CD4-positive, alpha-beta T cell treated with Interleukin-4 for 1 hour (primary cell): ENCODE measurements at places on chromosomes 6 and 20.

GRCh38 chr6:161487694-161488093, 213.8 kb upstream of the AGPAT4 start:
- no peak for DNase-seq

- DNase-seq, result no peak
Measured at GRCh38 chr6:144500892-144501291, 215.8 kb downstream of the UTRN start.

DNA sequence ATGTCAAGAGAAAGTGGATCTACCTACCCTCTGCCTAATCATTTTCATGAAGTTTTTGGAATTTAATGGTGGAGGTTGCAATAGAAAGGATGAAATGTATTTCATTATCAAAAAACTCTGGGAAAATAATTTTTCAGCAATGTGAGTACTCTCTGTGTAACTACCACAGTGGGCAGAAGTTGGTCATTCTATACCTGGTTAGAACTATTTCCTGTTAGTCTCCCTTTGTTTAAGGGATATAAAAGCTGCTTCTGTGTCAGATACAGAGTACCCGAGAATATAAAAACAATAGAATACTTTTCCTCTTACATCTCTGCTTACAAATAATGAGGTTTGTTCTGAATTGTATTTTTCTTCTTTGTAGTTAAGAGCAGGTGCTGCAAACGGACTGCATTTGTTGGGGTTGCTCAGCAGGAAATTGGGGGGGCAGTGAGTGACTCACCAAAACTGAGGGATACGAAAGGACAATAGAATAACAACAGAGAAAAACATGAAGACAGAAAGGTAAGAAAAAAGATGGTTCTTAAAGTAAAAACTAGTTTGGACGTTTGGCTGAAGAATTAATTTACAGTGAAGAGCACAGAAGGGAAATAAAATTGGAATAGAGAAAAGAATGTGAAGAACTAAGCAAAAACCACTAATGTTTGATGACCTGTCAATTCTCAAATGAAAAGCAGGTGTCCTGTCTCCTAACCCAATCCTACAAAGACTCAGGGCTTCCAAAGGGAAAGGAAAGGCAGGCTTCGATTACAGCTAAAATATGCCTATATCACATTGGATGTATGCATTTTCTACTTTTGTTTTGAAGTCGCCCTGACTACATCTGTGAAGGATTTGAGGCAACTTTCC, 703.1 kb downstream of the RFPL4B start:
- DNase-seq, result no peak

DNA sequence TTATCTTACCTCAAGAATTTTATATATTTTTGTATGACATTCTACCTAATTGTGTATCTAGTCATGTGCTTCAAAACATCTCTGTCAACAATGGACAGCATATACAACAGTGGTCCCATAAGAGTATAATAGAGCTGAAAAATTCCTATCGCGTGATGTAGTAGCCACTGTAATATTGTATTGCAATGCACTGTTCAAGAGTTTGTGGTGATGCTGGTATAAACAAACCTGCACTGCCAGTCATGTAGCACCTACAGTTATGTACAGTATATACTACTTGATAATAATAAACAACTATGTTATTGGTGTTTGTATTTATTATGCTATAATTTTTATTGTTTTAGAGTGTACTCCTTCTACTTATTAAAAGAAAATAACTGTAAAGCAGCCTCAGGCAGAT, 672.7 kb downstream of the CD109 start:
- DNase-seq, result no peak

DNA sequence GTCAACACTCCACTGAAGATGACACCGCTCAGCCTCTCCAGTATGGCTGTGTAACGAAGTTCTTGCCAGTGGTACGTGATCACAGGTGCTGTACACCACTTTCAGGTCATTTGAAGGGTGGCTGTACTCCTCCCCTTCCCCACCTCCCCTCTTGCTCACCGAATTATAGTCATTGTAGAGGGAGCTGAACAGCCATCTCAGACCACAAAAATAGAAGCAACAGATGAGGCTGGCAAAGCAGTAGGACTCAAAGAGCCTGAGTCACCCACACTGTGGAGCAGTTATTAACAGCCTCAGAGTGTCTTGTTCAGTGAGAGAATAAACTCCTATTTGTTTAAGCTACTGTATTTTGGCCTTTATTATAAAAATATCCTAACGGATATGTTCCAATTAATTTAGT, 192.5 kb upstream of the MCHR2 start:
- DNase-seq, result no peak

DNA sequence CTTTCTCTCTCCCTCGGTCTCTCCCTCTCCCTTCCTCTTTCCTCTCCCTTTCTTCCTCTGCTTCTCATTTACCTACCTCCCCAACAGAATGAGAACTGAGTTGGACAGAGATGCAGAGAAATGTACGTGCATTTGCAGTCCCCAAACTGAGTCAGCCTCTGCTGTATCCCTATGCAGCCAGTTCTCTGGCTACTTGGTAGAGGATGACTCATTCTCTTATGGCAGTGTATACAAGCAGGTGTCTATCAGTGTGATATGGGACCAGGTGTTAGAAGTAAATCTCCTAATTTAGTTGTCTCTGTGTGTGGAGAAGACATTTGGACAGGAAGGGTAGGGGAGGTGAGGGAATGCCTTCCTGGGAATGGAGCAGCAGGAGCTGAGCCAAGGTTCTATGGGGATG, 470.8 kb downstream of the CD109 start:
- no peak for DNase-seq

GRCh38 chr20:17743677-17744076, 43.9 kb downstream of the BANF2 start:
- DNase-seq, result no peak

DNA sequence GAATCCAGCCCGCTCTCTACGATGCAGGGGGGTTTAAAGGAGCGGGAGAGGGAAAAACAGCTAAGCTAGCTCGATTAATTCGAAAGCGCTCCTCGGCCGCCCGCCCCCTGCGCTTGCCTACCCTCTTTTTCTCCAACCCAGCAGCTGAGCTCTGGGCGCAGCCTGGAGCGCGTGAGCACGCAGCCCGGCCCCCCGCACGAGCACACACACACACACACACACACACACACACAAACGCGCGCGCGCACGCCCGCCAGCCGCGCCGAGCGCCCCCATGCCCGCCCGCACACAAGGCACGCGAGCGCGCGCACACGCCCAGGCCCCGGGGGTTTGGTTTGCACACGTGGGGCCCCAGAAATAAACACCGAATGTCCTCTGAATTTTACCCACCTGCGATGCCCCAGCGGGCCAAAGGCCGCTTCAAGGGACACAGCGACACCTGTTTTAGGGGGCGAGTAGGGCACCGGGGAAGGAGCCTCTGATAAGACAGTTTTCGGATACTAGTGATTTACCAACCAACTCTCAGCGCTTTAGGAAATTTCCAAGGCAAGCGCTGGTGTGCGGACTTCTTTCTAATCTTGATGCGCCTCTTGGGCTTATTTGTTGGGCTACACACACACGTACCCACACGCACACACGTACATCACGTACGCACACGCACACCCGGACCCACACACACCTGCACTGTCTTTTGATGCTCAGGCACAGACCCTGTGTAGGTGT, 802 bp upstream of the NRN1 start:
- DNase-seq, result no peak
